Fibroblast of the conjunctiva (primary cell): ENCODE measurements at places on chromosomes 7 and 10.
A peak's percentile ranks its signal among the peaks of the same experiment; 100 is the strongest.

- DNase-seq = no peak
These were observed 252.8 kb downstream of the ZMYND11 start for GRCh38 chr10:387909-388660.

DNA sequence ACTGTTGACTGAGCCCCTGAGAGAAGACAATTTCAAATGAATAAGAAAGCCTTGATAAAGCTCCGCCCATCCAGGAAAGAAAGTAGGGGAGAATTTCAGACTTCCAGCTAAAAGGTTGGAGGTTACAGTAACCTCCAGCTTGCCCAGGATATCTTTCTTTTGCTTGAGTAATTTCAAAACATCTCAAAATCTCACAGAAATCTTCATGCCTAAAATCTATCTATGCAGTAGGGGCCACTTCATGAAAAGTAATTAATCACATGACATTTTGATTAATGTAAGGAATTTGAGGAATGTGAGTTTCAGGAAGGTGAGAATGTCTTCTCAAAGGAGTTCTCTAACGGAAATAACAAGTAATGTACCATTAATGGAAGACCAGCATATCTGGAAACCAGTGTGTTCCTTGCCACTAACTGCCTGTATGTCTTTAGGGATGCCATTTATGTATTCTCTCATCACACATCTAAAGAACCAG is 24.2 kb downstream of the TRIL start:
- DNase-seq = no peak

DNA sequence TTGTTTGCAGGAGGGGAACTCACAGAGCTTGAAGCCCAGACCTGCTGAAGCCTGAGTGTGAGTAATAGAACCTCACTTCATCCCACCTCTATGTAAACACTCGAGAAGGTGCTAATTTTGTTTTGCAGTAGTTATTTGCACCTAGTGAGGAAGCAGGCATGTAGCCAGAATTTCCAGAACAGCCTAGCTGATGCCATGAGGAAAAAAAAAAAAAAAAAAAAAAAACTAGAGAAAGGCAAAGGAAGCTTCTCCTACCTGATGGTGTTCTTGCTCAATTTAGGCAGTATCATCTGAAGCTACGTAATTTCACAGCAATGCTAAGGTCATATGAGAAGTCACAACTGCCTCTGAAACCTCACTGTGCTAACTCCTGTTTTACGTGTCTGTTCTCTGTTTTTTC is 13.6 kb upstream of the GPR37 start:
- no peak for DNase-seq

DNA sequence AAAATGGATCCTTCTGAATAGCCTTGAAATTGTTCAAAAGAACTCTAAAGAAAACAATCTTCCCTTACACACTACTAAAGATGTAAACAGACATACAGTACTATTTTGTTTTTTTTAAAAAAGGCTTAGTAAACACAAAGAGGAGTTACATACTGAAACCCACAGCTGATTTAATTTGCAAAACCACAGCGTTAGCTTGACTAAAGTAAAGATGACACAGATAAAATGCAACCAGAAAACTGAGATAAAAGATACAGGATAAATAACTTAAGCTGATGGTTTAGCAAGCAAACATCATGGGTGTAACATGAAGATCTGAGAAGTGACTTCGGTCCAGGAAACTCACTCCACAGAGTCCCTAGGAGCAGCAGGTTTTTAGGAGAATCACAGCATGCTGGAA is 21.8 kb downstream of the PRKCQ start:
- no peak for DNase-seq

DNA sequence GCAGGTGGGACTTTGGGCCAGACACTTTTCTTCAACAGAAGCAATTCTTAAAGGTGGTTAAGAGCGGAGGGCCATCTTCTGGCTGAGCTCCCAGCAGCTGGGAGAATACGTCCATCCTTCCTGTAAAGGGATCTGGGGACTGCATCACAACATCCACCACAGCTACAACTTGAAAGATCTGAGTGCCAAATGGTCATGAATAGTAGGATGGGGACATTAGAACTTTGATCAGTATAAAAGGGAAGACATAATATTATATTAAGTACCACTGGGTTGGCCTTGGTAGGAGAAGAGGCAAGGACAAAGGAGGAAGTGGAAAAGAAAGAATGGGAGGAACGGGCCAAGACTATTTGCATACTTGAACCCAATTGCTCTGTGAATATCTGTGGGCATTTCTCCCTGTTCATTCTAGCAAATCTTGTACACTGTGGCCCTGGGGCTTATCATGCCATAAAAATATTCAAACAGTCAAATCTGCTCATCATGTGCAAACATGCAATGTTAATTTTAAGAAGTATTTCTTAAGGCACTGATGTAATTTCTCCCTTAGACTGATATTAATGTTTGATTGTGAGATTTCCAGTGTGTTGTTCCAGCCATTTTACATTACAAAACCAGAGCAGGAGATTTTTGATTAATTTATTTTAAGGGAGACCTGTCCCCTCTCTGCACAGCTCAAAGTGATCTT is 65.5 kb upstream of the CREB5 start:
- DNase-seq = no peak

GRCh38 chr10:33542752-33543505 is 208.5 kb upstream of the NRP1 start:
- DNase-seq = peak; percentile 20

DNA sequence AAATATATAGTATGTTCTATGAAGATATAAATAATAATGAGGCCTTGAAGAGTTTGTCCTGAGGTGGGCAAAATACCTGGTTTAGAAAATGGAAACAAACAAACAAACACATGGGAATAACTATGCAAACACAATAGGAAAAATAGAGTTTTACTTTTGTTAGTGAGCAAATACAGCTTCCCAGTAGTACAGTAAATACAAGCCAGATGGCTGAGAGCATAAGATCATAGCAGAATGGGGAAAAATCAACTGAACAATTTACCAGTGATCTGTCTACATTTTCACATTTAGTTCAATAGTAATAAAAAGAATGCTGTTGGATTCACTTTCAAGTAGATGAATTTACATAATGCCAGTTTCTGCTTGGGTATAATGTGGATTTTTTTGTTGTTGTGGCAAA is 45.1 kb downstream of the ADD3 start:
- no peak for DNase-seq

DNA sequence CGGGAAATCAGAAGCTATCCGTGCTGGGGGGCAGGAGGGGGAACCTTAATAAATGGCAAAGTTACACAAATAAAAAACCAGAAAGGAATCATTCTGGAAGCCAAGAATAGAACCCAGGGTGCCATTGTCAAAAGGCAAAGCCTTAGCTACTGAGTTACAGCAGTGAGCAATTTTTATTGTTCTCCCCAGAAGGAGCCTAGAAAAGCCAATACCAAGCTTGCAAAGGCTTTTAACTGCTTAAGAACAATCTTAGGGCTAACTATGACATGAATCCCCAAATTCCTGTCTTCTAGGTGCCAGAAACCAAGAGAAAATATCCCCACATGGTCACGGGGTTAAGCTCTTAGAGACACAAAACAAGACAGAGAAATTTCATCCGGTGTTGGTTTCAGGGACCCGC is 482.7 kb downstream of the CCSER2 start:
- no peak for DNase-seq

- no peak for DNase-seq
These were observed 573.0 kb upstream of the PCDH15 start for GRCh38 chr10:55374060-55374459.

- no peak for DNase-seq
These were observed 26.8 kb downstream of the VOPP1 start for GRCh38 chr7:55545496-55545895.

DNA sequence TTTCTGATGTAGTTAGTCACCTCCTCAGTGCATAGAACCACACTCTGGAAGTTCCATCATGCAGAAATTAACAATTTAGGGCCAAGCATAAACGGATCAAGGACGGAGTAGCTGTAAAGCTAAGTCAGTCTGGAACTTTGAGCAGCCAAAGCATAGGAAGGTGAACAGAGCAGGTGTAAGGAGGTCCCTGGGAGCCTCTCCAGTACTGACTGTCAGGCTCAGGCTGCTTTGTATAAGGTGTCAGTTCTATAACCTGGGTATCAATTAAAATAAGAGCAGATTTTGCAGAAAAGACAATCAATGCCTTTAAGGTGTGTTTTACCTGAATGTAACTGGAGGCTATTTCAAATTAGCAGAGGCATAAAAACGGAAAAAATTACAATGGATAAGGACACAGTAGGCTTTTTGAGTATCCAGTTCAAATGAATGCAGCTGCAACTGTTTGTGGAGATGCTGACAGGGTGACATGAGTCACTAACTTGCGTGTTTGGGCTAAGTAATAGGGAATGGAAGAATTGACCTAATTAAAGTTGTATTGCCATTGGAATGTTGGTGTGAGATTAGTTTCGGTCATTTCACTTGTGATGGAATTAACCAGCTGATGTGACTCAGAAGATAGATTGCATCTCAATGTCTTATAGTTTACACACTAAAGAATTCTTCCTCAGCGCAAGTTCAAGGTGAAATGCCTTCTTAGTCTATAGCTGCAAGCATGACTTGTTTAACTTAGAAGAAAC is 417.9 kb upstream of the CNTNAP2 start:
- no peak for DNase-seq

- peak; percentile 52 for DNase-seq
These were observed at the start of gene NUB1 for GRCh38 chr7:151341357-151342101. NUB1 (plus strand) TSS chr7:151341812; CDS start chr7:151345350, 3,538 bp downstream.

DNA sequence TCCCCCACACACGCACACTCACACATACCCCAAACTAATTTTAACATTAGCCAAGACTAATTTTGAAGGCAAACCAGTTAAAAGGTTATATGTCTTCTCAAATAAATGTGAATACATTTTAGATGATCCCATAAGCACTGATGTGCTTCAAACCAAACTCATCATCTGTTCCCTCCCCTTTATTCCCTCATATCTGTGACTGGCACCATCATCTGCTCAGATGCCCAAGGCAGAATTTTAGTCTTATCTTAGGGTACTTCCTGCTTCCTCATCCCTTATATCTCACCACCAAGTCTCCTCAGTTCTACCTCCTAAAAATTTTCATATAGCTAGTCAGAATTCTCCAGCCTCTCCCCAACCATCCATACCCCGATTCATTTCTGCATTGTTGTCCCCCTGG is 80.4 kb downstream of the UPF2 start:
- no peak for DNase-seq

DNA sequence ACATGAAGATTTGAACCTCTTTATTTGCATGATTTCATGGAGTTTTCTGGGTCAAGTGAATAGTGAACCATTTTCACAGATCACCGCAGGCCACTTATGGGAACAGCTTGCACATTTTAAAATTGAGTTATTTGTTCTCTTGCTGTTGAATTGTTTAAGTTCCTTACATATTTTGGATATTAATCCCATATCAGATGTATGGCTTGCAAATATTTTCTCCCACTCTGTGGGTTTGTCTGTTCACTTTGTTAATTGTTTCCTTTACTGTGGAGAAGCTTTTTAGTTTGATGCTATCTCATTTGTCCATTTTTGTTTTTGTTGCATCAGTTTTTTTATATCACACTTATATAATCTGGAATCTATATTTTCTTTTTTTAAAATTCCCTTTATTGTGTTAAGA is 14.1 kb upstream of the ZC3HAV1L start:
- no peak for DNase-seq

GRCh38 chr7:37768611-37769010 is 79.8 kb upstream of the NME8 start:
- no peak for DNase-seq

GRCh38 chr10:98128802-98129201 is 5.7 kb upstream of the R3HCC1L start:
- no peak for DNase-seq

GRCh38 chr10:120428754-120429153 is 28.3 kb upstream of the PLPP4 start:
- no peak for DNase-seq

- DNase-seq = no peak
These were observed 76.8 kb upstream of the KLF6 start for GRCh38 chr10:3861795-3862194.

DNA sequence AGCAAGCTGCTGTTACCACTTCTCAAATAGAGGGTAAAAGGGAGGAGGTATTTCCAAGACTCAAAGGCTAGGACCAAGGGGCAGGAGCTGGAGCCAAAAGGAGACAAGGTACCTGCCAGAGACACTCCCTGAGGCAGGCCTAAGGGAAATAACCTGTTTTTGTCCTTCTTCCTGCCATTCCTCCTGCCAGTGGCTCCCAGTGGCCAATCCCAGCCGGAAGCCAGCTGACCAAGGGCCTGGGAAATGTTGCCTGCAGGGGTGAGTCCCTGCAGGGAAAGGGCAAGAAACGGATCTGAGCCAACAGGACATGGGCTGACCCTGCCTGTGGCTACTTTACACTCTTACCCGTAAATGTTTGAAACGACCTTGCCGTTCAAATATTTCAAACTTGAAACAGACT is 3.5 kb downstream of the CYTH3 start:
- no peak for DNase-seq

DNA sequence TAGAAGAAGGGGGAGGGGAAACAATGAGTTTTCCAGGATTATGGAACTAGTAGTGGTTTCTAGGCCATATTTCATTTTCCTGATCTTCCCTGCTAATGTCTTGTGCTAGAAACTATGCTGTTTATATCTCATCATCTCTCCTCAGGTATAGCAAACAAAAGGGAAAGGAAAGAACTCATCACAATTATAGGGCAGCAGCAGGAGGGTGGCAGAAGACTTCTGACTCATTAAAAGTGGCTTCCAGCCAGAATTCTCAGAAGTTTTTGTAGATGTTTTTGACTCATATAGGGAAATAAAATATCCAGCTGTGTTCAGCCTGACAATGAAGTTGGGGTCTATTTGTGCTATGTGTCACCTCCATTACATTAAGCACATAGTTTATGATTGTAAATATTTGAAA is 6.5 kb downstream of the AHR start:
- peak; percentile 77 for DNase-seq

DNA sequence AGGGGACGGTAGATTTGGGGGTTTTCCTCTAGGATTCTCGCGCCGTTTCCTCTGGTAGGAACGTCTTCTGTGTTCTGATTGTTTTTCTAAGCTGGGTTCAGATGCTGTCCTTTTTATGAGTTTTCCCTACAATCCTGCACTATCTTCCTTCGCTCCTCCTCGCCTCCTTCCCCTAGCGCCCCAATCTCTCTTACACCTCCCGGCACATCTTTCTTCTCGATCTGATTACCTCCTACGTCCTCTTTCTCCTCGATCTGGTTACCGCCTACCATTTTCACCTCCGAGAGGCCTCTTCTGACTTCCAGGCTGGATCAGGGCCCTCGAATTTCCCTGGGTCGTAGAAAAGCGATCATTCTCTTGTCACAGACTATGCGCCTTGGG is 413 bp downstream of the BUD31 start:
- no peak for DNase-seq

DNA sequence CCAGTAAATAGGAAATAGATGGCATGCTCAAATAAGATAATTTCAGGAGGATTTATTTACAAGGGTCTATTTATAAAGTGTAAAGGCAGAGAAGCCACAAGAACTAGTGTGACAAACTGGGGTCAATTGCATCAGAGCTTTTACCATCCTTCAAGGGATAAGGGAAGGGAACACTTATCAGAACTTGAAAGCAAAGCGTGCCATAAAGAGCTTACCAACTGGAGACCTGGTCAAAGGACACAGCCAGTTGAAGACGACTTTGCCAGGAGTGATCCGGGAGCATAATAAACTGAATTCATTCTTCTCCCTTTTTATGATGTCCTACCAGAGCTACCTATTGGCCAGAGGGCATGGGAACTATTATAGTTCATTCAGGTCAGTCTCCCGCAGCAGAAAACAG is 3.2 kb upstream of the PPP1R3A start:
- no peak for DNase-seq

- DNase-seq = no peak
These were observed 526.6 kb upstream of the GHITM start for GRCh38 chr10:83612746-83613145.

GRCh38 chr10:30172673-30173072 is 113.3 kb upstream of the JCAD start:
- no peak for DNase-seq

- no peak for DNase-seq
These were observed 10.0 kb upstream of the MARVELD1 start for GRCh38 chr10:97703398-97704067.
